ENCODE measurements at places on chromosomes 1 and 21.

DNA sequence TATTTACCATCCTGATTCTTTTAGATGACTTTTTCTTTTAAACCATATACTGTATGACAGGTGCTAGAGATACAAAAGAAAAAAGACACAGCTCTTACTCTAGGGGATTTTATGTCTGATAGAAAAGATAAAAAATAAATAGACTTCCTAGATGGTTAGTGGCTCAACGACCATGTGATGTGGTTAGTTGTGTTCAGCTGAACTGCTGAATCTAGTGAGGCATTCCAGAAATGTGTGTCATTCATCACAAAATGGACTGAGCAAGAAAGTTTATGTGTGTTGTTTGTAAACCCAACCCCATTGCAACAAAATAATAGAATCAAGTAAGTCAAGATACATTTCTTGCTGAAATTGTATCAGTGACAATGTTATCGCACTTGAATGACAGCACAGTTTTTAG is 205.8 kb upstream of the LYPLAL1 start:
- DNase-seq, result no peak

- DNase-seq, result no peak
Measured at GRCh38 chr1:29332204-29332603, 95.9 kb downstream of the PTPRU start.

DNA sequence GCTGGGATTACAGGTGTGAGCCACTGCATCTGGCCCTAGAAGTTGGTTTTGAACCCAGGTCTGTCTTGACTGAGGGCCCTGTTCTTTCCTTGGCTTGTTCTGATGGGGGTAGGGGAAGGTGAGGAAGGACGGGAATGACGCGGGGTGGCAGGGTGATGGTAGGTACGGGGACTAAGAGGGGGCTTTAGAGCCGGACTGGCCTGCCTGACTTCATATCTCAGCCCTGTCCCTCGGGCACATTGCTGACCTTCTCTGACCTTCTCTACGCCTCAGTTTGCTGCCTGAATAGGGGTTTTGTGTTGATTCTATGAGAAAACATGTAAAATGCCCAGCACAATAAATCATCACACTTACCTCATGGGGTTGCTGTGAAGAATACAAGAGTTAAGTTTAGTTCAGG is 6.7 kb downstream of the RNF186 start:
- DNase-seq, result no peak

- no peak for DNase-seq
Measured at GRCh38 chr1:47514229-47514628, 76.4 kb downstream of the FOXD2 start.

DNA sequence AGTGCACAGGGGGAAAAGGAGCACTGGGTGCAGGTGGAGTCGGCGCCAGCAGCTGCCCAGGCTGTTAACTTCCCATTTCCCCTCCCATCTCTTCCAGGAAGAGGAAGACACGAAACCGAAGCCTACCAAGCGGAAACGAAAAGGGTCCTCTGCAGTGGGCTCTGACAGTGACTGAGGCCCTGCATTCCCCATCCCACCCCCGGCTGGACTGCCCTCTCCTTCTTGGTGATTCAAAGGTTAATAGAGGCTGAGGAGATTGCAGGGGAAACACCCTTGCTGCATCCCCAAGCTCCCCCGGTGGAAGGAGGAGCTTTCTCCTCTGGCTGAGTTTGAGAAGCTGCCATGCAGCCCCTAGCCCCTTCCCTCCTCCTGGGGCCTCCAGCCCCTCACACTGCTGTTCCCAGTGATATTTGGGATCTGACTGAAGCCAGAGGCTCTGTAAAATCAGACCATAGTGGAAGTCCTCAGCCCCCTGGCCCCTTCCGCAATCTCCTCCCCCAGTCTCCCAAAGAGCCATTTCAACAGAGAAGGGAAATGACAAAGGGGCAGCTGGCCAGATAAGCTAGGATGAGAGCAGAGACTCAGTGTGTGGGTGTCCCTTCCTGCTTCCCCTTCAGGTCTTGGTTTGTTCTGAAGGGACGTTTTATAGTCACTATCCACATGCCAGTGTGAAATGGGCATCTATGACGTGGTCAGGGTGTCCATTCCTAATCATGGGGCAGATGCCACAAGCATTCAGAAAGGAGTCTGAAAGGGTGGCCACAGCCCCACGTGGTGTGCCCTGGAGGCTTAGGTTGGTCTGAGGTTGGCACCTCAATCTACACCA is 1.9 kb upstream of the SLC27A3 start:
- DNase-seq, result no peak

GRCh38 chr1:154326546-154327465 is 1.5 kb downstream of the ATP8B2 start:
- DNase-seq, result no peak

Data from activated naive CD4-positive, alpha-beta T cell treated with Interleukin-2 at 50 U/mL for 16 hours (primary cell).